B cell (primary cell): ENCODE measurements at places on chromosomes 2 and 18. TPM values are rescaled to one million over a fixed set of nuclear protein-coding genes. Genes with fewer than 3 reads are reported as not detected.

Gene DNAJC10
- 115 and 117 TPM in 2 replicates for total RNA-seq

Gene CCDC141
- 42.1 and 47.5 TPM in 2 replicates for total RNA-seq

Gene ATP6V1B1
- total RNA-seq = not detected in 2 replicates

DNA sequence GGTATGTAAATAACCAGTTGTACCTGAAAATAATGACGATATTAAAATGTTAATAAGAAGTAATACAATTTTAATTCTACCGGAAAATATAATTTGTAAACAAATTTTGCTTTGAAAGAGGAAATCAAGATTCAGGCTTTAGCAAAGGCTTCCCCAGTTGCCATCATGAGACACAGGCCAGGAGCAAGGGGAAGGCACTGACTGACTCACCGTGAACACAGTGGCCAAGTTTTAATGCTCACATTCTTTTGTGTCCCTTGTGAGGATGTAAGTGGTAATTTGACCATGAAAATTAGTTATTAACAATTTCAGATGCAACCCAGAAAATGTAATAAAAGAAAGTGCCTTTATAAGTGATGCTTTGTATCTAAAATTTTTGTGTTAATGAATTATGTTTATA lies 164.1 kb downstream of the GREB1L start:
- H3K27me3 ChIP-seq = no peaks in the 10 kb centered on the region
- no peaks in the 10 kb centered on the region for H3K36me3 ChIP-seq
- H3K4me1 ChIP-seq = no peaks in the 10 kb centered on the region
- DNase-seq = no peak
- H3K27ac ChIP-seq = no peak overlapping the region

DNA sequence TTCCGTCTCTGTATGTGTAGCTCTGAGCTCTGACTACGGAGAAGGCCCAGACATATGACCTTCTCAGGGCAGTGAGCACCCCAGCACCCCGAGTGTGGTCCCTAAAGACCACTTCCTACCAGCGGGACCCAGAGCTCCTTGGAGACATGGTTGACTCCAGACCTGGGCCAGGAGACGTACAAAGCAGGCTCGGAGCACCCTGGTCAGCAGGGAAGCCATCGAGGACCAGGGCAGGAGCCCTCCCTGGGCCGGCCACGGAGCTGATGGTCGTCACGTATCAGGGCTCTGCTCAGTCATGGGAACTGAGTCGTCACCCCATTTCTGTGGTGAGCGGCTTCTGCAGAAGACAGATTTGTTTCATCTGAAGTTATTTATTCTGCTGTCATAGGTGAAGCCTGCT lies 12.8 kb upstream of the NEU4 start:
- no peak overlapping the region for H3K4me3 ChIP-seq
- DNase-seq = no peak
- no peaks in the 10 kb centered on the region for H3K4me1 ChIP-seq
- no peaks in the 10 kb centered on the region for H3K27me3 ChIP-seq
- no peak overlapping the region for H3K27ac ChIP-seq

DNA sequence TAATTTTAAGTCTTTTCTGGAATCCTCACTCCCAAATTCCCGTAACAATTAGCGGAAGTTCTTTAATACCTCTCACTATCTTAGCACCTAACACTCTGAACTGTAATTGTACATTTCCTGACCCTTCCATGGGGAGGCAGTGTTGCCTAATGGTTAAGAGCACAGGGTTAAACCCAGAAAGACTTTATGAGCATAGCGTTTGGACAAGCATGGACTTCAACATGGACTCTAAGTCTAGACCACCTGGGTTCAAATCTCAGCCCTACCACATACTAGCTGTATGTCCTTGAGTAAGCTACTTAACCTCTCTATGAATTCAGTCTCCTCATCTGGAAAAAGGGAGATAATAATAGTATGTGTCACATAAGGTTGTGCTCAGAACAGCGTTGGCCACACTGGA lies 13.0 kb downstream of the ANTXR1 start:
- H3K27me3 ChIP-seq = peaks cover 14% of the 10 kb centered on the region
- H3K36me3 ChIP-seq = no peaks in the 10 kb centered on the region
- no peaks in the 10 kb centered on the region for H3K4me1 ChIP-seq
- H3K4me3 ChIP-seq = no peak overlapping the region
- peak; percentile 11 for DNase-seq

Gene RGPD4
- not detected in 2 replicates for total RNA-seq

DNA sequence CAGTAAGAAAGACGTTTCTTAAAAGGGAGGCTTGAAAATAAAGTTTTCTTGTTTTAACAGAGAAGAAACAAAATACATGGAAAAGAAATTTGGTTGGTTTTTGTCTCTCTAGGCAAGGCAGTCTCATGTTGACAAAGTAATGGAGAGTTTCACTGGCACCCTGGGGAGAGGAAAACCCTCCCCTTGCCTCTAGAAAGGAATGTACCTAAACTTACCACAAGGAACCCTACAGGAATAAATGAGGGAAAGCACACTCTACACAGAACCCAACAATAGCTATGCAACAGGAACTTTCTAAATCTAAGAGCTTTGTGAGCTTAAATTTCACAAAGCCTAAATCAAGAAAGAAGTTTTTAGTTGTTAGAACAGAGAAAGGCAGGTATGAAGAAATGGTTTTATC lies 37.0 kb downstream of the FIGN start:
- no peak for DNase-seq
- no peaks in the 10 kb centered on the region for H3K27me3 ChIP-seq
- no peaks in the 10 kb centered on the region for H3K4me1 ChIP-seq
- no peak overlapping the region for H3K4me3 ChIP-seq

Gene TRIM43
- not detected in 2 replicates for total RNA-seq

- no peaks in the 10 kb centered on the region for H3K4me1 ChIP-seq
- no peaks in the 10 kb centered on the region for H3K36me3 ChIP-seq
- H3K27ac ChIP-seq = no peak overlapping the region
Observed at GRCh38 chr2:18290386-18290785, 270.1 kb downstream of the RDH14 start.

DNA sequence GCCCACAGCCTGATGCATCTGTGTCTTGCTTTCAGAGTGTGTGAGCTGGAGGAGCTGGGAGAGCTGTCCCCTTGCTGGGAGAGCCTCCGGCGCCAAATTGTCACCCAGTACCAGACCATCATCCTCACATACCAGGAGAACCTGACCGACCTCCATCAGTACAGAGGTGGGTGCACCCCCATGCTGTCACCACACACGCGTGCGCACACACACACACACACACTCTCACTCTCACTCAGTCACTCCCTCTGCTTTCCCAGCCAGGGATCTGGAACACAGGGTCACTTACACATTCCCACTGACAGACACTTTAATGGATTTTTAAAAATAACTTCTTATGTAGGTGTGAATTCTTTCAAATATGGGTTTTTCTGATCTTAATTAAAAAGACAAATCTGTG lies 64.5 kb downstream of the COA5 start:
- H3K27me3 ChIP-seq = no peaks in the 10 kb centered on the region
- peaks cover 12% of the 10 kb centered on the region for H3K4me1 ChIP-seq

DNA sequence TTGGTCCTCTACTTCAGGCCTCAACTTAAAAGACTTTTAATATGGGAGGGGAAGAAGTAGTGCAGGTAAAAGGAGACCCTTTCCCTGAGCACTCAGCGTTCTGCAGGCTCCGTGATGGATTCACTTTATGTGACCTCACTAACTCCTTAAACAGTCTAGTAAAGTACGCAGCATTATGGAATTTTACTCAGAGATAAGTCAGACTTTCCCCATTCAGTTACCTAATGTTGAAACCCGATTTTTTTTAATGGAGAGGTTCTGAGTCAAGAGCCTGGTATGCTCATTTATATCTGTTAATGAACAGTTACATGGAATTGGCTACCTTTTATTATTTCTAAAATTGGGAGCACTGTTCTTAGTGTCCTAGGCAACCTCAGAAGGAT lies 34.1 kb downstream of the RASGRP3 start:
- peaks cover 16% of the 10 kb centered on the region for H3K36me3 ChIP-seq
- no peak overlapping the region for H3K27ac ChIP-seq
- H3K4me3 ChIP-seq = no peak overlapping the region
- no peak for DNase-seq
- H3K27me3 ChIP-seq = no peaks in the 10 kb centered on the region

Gene ANKRD39
- total RNA-seq = 14.8 and 16.8 TPM in 2 replicates

- H3K27ac ChIP-seq = no peak overlapping the region
- H3K4me3 ChIP-seq = no peak overlapping the region
- no peaks in the 10 kb centered on the region for H3K27me3 ChIP-seq
- no peaks in the 10 kb centered on the region for H3K36me3 ChIP-seq
- H3K4me1 ChIP-seq = no peaks in the 10 kb centered on the region
Observed at GRCh38 chr2:88230911-88231310, 60.8 kb downstream of the THNSL2 start.

Gene CRYGD
- total RNA-seq = not detected in 2 replicates

DNA sequence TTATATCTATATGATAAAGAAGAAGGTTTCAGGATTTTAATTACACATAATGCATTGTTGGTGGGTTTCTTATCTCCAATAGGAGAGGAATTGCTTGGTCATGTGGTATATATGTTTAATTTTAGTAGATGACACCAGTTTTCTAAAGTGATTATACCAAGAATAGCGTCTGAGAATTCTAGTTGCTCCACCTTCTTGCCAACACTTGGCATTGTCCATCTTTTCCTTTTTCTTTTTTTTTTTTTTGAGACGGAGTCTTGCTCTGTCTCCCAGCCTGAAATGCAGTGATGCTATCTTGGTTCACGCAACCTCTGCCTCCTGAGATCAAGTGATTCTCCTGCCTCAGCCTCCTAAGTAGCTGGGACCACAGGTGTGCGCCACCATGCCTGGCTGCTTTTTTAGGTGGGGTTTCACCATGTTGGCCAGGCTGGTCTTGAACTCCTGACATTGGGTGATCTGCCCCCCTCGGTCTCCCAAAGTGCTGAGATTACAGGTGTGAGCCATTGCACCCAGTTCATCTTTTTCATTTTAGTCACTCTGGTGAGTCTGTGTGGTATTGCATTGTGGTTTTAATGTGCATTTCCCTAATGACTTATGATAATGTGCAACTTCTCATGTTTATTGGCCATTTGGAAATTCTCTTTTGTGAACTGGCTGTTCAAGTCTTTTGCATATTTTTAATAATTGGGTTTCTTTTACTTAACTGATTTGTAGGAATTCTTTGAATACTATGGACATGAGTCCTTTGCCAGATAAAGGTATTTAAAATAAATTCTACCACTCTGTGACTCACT lies 37.3 kb upstream of the ZNF512 start:
- no peaks in the 10 kb centered on the region for H3K36me3 ChIP-seq
- no peak for DNase-seq

DNA sequence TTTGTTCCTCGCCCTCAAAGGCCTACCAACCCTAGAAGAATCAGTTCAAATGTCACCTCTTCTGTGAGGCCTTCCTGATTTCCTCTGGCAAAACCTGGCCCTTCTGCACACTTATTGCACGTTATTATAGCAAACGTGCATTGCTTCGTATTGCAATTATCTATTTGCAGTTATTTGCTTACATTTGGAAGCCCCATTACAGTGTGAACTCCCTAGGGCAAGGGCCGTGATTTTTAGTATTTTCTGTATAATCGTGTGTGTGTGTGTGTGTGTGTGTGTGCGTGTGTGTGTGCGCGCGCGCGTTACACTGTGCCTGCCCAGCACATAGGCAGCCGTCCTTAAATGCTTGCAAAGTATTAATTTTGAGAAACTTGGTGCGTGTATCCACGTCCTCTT lies 460 bp upstream of the SEMA4F start:
- DNase-seq = no peak
- no peaks in the 10 kb centered on the region for H3K36me3 ChIP-seq
- peaks cover 13% of the 10 kb centered on the region for H3K4me1 ChIP-seq
- H3K4me3 ChIP-seq = peak overlapping the region; percentile 83
- H3K27ac ChIP-seq = no peak overlapping the region
- H3K27me3 ChIP-seq = peaks cover 9% of the 10 kb centered on the region

GRCh38 chr2:43314299-43314927 lies 88.0 kb upstream of the ZFP36L2 start:
- H3K4me1 ChIP-seq = no peaks in the 10 kb centered on the region
- no peaks in the 10 kb centered on the region for H3K27me3 ChIP-seq
- no peak overlapping the region for H3K4me3 ChIP-seq
- H3K36me3 ChIP-seq = peaks cover 8% of the 10 kb centered on the region
- H3K27ac ChIP-seq = no peak overlapping the region

Gene HOXD10
- total RNA-seq = not detected in 2 replicates

DNA sequence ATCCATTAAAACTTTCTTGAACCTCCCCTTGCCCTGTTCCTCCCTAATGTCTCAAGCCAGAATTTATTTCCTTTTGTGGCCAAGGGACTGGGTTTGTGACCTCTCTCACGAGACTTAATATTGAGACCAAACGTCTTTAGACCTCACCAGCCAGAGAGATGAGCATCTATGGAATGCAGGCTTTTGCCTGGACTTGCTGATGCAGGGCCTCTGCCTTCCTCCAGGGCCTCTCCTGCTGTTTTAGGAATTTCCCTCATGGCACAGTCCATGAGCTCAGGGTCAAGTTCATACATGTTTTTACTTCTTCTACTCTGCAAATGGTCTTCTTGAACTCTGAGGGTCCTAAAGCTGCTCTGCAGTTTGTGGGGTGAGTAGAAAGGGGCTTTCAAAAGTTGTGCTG lies 22.3 kb downstream of the IL1B start:
- no peaks in the 10 kb centered on the region for H3K27me3 ChIP-seq
- no peak for DNase-seq

DNA sequence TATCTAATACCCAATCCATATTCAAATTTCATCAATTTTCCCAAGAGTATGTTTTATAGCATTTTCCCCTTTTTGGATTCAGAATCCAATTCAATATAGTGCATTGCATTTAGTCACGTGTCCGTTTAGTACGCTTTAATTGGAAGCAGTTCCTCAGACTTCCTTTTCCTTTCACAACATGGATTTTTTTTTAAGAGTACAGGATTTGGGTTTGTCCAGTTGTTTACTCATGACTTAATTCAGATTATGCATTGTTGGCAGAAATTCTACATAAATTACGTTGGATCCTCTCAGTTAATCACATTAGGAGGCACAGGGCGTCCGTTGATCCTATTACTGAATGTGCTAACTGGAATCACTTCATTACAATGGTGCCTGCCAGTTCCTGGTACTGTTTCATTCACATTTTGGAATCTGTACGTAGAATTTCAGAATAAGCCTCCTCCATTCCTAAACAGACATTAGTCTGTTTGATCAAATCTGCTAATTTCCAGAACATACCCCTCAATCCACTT lies 70.0 kb upstream of the ATIC start:
- no peak overlapping the region for H3K27ac ChIP-seq
- no peak overlapping the region for H3K4me3 ChIP-seq
- H3K36me3 ChIP-seq = no peaks in the 10 kb centered on the region
- H3K27me3 ChIP-seq = no peaks in the 10 kb centered on the region
